ENCODE measurements at places on chromosomes 2 and 18.

GRCh38 chr18:42394238-42394637 lies 439.2 kb downstream of the PIK3C3 start:
- DNase-seq = no peak

GRCh38 chr2:108980076-108980475 lies 8.9 kb downstream of the EDAR start:
- no peak for DNase-seq

GRCh38 chr18:35024965-35025364 lies 16.2 kb upstream of the MAPRE2 start:
- no peak for DNase-seq

GRCh38 chr2:202720226-202720625 lies 85.5 kb downstream of the FAM117B start:
- no peak for DNase-seq

GRCh38 chr18:25144820-25145219 lies 207.1 kb downstream of the ZNF521 start:
- no peak for DNase-seq

DNA sequence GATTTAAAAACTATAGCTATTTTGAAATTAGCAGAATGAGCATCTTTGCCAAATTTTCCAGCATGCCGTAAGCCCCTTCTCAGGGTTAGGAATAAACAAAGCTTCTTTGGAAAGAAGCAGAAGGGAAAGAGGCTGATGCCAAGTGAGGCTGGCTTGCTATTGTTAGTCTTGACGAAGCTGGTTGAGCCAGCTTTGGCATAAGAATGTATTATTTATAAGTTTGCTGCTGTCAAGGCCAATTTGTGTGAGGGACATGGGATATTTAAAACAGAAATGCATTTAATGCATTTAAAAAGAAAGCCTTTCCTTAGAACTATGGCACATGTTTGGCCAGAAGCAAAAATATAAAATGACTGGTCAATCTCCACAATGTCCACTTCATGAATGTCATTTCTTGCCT lies 52.5 kb upstream of the TTN start:
- DNase-seq = no peak

GRCh38 chr2:42840760-42841159 lies 48.4 kb upstream of the HAAO start:
- DNase-seq = no peak

DNA sequence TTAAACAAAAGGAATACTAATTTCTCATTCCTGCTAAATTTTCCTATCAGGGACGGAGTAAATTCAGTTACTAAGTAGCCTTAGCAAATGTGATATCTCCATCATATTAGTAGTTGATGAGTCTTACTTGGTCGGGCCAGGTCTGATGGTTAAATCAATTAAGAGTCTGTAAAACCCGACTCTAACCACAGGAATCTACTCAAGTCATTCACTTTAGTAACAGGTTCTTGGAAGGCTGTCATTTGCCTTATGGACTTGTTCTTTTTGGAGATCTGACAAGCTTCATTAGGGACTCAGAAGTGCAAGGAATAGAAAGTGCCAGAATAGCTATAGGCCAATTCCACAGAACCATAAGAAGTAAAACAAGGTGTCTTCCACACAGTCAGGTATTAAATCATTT lies 119.0 kb downstream of the GCA start:
- no peak for DNase-seq

DNA sequence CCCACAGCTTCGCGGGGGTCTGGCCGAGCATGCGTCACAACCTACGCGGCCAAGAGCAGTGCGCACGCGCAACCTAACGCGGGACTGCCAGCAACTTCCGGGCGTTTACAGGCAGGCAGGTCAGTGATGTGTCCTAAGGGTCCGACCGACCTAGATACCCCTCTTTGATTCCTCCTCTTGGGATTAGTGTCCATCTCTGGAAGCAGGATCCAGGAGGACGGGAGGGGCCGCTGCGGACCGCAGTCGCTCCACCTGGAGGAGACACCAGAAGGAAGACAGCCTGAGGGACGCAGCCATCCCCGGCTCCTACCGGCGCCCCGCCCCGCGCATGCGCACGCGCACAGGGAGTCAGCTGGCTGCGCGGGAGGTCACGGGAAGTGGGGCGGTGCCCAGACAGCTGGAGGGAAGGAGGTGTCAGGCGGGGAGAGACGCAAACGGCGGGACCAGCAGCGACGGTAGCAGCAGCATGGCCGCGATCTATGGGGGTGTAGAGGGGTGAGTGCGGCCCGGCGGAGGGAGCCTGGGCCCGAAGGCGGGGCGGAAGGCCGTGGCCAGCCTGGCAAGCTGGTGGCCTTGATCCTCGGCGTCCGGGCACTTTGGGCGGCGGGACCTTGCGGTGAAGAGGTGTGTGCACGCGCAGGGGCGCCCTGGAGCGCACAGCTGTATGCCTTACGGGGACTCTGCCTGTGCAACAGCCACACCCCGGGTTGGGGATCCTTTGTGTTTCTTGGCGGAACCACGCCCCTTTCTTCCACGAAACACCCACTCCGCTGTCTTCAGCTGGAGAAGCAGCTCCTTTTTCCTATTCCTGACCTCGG lies at the start of gene NAGK:
TSS of gene NAGK (plus strand) at position 431 of the 818 bp plus-strand sequence. CDS start at position 467, 36 bp downstream.
- peak; percentile 98 for DNase-seq
